ENCODE measurements at places on chromosomes 3 and 15.

- DNase-seq: no peak
Measured at GRCh38 chr15:80898040-80898439, 91.6 kb downstream of the MESD start.

DNA sequence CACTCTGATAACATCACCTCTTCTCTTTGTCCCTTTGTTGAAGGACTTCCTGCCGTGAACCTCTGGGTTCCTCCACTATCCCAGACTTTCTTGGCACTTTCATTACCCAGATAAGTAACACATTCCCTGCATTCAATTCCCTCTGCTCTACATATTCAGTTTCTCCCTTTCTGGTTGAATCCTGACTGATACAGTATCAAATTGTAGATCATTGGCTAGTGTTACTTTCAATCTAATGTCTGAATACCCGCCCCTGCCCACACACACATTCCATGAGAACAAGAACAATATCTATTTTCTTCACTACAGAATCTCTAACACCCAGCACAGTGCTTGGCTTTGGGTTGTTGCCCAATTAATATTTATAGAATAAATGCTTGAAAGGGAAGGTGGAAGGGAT is 163.5 kb downstream of the ABHD5 start:
- no peak for DNase-seq

GRCh38 chr3:137205394-137206045 is 247.7 kb downstream of the IL20RB start:
- DNase-seq: no peak

DNA sequence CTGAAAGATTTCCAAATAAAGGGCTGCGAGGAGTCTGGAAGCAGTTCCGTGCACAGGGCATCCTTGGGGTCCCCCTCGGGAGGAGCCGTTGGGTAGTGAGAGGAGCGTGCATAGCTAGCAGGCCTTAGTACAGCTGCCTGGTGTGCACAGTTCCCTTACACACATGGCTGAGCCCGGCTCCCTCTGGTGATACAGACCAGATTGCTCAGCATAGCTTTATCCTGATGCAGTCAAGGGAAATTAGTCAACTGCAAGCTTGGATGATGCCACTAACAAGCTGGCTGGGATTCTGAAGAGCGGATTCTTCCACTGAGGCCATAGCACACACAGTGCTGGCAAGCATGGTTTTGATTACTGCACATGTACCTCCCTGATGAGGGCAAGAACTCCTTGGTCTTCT is 349.4 kb downstream of the LRTM1 start:
- no peak for DNase-seq

- no peak for DNase-seq
Measured at GRCh38 chr3:171204942-171205341, 178.4 kb upstream of the SLC2A2 start.

- DNase-seq: no peak
Measured at GRCh38 chr3:33062866-33063265, 34.1 kb downstream of the GLB1 start.

DNA sequence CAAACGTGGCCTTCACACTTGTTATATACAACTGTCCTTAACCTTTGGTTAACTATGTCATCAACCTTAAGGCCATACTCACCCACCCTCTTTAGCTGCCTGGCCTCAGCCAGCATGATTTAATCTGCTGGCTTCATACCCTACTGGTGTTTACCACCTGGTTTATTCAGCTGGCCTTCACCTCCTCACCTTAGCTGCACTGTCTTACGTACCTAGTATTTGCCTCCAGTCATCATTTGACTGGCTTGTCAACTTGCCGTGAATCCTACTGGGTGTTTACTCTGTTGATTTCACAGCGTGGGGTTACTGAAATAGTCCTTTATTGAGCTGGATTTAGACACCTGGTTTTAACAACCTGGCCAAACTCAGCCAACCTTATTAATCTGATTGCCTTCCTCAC is 102.8 kb downstream of the IL12A start:
- DNase-seq: no peak

GRCh38 chr3:114974387-114974786 is 172.7 kb downstream of the ZBTB20 start:
- DNase-seq: no peak

DNA sequence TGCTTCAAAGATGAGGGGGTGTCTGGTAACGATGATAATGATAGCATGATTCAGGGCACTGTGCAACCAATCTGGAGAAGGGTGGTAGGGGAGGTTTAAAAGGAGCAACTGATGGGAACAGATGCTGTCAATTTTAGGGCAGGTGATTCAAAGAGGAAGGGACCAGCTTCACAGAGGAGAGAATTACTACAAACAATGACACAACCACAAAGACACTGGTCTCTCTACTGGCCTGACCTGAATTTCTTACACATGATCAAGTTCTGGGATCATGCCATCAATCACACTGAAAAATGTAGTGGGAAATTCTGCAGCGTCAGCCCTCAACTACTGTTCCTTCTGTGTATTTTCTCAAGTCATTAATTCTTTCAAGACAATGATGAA is 2.6 kb upstream of the CDV3 start:
- DNase-seq: no peak

GRCh38 chr3:169362301-169362700 is 301.2 kb downstream of the MECOM start:
- no peak for DNase-seq

- no peak for DNase-seq
Measured at GRCh38 chr3:36911990-36912804, 32.7 kb downstream of the TRANK1 start.

- DNase-seq: no peak
Measured at GRCh38 chr15:101388046-101388445, 93.0 kb upstream of the SNRPA1 start.

DNA sequence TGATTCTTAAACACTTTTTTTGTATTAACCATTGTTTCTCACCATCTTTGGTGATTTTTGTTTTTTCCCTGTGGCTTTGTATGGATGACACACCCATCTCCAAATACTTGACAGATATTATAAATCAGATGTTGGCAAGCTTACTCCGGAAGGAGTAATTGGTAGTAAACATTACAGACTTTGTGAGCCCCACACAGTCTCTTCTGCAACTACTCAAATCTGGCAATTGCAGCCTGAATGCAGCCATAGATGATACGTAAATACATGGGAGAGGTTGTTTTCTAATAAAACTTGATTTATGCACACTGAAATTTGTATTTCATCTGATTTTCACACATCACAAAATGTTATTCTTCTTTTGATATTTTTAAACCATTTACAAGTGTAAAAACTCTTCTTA is 331.5 kb downstream of the ARPP21 start:
- no peak for DNase-seq

GRCh38 chr3:184354121-184354728 is 7.2 kb downstream of the CLCN2 start:
- DNase-seq: no peak

GRCh38 chr3:42222942-42223693 is 42.9 kb downstream of the CCK start:
- no peak for DNase-seq

GRCh38 chr15:70322051-70322668 is 224.4 kb upstream of the TLE3 start:
- DNase-seq: no peak

DNA sequence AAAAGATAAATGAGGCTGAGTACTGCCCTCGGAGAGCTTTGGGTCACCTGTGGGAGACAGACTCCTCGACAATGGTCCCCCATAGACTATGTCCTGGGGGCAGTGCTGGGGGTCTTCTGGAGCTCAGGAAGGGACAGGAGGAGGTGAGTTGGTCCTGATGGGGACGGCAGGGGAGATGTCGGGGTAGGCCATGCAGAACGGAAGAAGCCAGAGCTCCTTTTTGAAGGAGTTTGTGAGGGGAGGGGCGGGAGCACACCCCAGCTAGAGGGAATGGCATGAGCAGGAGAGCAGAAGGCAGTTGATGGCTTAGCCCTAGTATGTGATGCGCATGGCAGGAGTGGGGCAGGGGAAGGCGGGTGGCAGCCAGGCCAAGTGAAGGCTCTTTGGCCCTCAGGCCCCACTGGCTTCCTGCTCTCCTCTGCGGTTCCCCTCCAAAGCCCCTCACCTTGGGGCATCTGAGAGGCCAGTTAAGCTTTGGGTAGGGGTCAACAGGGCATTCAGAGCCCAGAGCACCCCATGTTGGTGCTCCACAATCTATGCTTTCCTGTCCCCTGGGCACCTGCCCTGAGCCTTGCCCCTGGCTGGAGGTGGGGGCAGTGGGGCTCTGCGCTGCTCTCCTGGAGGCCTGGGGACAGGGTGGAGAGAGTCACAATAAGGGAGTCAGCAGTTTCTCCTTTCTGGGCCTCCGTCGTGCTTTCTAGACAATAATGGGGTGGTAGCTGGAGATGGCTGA is 179.3 kb downstream of the SMAD6 start:
- DNase-seq: no peak

GRCh38 chr3:78832785-78833204 is 935.0 kb downstream of the ROBO1 start:
- no peak for DNase-seq

- DNase-seq: no peak
Measured at GRCh38 chr15:71712182-71712581, 98.2 kb upstream of the NR2E3 start.

- no peak for DNase-seq
Measured at GRCh38 chr3:72763751-72764440, 84.3 kb downstream of the SHQ1 start.

DNA sequence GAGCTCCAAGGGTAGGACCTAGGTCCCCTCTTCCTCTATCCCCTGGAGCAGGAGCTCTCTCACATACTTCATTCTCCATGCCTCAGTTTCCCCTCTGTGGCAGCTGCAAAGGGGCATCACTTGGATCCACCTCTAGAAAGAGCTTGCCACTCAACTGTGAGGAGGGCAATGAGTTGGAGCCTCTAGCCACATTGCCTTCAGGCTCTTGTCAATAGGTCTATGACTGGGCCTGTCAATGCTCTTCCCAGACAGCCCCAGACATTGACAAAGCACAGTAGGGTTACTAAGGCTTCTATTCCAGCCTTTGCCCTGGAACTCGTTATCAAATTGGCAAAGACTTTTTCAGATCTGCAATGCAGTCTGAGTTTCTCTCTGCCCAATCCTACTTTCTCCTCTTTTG is 4.4 kb upstream of the VIPR1 start:
- no peak for DNase-seq

DNA sequence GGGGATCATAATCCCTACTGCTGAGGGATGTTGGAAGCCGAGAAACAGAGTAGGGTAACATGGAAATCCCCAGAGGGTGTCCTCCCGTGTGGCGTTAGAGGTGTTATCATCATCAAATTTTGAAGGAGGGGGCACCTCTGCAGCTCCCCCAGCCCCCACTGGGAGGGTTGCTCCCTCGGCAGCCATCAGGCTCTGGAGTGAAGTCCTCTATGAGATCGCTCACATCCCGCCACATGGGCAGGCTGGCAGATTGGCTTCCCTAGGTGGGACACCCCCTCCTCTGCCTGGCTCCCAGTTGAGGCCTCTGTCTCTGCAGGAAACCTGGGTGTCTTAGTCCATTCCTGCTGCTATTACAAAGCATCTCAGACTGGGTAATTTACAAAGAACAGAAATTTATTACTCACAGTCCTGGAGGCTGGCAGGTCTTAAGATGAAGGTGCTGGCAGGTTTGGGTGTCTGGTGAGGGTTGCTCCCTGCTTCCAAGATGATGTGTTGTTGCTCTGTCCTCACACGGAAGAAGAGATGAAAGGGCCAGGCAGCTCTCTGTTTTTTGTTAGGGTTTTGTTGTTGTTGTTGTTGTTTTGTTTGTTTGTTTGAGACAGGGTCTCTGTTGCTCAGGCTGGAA is 120.5 kb downstream of the NUP210 start:
- no peak for DNase-seq

GRCh38 chr3:111031538-111031937 is 40.1 kb upstream of the NECTIN3 start:
- no peak for DNase-seq

- no peak for DNase-seq
Measured at GRCh38 chr3:7543294-7543880, 682.5 kb downstream of the GRM7 start.

DNA sequence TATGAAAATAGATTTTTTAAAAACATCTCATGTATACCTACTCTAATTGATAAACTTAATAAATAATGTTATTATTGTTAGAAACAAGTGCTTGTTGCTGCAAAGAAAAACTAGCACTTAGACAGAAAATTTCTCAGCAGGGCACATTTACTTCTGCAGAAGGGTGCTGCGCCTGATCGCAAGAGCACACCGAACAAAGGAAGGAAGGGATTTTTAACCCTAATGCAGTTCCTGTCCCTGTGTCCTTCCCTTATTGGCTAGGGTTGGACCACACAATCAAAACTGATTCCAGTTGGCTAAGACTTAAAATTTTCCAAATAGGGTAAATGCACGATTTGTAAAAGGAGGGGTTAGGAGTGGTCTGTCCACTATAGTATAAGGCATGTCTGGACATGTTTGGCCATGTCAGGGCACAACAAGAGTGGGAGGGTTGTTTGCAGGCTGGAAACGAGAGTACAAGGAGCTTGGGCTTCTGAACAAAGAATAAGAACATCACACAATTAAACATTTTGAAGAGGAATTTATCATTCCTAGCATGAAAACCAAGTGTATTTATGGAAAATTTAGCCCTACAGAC is 4.7 kb downstream of the DTWD1 start:
- DNase-seq: no peak

- no peak for DNase-seq
Measured at GRCh38 chr3:70516076-70516475, 203.6 kb upstream of the MDFIC2 start.

GRCh38 chr3:195104340-195104739 is 166.6 kb downstream of the XXYLT1 start:
- no peak for DNase-seq

DNA sequence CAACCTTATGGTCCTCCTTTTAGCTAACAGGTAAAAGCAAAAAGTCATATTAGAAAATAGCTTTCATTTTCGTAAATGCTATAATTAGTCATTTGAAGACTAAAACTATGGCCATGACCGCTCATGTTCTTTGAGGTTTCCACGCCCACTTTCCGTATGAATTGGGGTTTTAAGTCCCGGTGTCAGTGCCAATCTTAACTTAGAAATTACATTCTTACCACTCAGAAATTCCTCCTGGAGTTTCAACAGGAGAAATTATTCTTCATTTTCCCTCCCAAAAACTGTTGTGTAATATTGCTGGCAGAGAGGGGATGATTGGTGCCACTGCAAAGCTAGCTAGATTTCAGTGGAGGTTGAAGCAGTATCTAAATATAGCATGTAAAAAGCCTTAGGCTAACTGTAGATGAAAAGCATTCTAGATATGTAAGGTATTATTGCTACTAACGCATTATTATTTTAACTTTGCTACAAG is 71.0 kb upstream of the MDFIC2 start:
- no peak for DNase-seq

DNA sequence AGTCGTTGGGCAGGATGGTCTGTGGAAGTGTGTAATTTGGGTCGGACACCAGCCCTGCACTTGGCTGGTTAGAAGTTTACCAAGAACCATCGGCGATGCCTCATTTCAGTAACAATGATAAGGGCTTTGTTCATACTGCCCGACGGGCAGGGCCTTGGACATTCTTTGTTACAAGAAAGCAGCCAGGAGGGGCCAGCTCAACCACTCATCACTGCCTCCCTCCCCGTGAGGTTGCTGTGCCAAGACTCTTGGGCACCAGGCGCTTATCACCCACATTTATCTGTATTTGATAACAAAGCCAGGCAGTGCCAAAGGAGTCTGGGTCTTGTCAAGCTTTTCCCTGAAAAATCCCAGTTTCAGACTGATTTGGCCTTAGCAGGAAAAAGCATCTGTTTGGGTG is 235.0 kb downstream of the ADAMTS17 start:
- no peak for DNase-seq

Measured in NCI-H187 (cell line).